Vagina (tissue), 2 donors: ENCODE measurements at places on chromosomes 6 and 20.

DNA sequence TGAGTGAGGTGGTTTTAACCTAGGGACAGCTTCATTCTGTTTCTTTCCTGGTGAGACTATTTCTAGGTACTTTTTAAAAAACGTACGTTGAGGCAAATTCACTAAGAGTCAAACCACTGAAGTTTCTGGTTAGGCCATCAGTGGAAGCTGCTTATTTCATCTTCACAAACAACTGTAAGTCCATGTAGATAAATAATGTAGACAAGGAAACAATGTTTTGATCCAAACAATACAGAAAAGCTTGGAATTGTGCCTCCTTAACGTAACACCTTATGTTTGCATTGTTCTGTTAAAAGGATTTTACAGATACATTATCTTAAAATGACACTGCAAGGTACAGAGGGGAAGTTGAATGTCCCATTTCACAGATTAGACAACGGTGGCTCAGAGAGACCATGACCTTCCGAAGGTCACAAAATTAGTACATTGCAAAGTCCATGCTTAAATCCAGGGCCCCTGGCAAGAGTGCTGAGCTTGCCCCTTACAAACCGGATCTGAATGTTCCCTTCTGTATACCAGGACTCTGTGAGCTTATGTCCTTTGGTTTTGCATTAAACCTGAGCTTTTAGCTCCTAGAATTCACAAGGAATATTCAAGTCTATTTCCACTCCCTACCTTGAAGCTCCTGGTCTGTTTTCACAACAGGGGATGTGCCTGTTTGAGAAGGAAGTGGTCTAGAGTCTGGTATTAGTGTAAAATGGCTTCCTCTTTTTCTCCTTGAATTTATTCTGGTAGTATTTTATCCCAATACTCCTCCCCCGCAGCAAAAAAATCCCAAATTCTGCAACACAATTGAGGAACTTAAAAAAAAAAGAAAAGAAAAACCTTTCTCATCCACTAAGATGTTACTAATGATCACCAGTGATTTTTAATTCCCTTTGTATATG lies 28.9 kb upstream of the ZNF217 start:
- no peak for DNase-seq

DNA sequence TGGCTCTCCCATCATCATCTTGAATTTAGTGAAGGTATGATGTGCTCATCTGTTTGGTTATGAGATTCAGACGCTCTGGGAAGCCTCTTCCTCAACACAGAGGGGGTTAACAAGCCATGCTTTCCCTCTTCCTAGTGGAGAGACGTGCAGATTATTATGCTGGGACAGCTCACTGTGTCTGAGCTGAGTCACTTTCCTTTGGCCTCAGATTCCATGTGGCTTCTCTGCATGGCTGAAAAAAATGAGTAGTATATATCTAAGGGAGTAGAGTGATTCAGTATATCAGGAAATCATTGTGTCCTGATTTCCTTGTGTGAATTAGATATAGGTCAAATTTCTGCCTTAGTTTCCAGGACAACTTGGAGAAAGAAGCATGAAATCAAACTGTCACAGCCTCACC lies 52.6 kb downstream of the FIG4 start:
- no peak for DNase-seq

DNA sequence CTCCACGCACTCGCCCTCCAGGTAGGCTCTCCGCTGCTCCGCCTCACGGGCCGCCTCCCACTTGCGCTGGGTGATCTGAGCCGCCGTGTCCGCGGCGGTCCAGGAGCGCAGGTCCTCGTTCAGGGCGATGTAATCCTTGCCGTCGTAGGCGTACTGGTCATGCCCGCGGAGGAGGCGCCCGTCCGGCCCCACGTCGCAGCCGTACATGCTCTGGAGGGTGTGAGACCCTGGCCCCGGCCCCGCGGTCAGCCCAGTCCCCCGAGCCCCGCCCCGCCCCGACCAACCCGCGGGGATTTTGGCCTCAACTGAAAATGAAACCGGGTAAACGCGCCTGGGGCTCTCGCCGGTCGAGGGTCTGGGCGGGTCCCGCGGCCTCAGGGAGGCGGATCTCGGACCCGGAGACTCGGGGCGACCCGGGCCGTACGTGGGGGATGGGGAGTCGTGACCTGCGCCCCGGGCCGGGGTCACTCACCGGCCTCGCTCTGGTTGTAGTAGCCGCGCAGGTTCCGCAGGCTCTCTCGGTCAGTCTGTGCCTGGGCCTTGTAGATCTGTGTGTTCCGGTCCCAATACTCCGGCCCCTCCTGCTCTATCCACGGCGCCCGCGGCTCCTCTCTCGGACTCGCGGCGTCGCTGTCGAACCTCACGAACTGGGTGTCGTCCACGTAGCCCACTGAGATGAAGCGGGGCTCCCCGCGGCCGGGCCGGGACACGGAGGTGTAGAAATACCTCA lies 598 bp downstream of the HLA-B start:
- DNase-seq: no peak

- DNase-seq: no peak
These were observed 3.8 kb downstream of the DIDO1 start for GRCh38 chr20:62922451-62922921.

DNA sequence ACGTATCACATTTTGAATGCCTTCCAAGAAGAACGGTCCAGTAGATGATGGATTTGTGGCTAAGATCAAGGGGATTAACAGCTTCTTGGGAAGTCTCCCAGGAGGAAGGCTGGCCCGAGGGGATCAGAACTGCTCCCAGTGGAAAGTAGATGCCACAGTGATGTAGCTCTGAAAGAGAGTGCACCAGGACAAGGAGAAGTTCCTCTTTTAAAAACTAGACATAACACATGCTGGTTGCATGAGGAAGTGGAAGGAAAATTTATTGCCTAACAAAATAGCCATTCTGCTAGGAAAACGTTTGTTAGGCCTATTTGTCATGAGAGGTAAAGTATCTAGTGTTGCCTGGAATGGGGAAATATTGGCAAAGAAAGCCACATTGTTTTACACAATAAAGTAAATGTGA lies 87.8 kb downstream of the CDH26 start:
- no peak for DNase-seq

GRCh38 chr6:55450005-55450404 lies 122.7 kb downstream of the GFRAL start:
- DNase-seq: no peak
